GM23338 (cell line): ENCODE measurements at places on chromosomes 3 and 15. TPM values are rescaled to one million over a fixed set of nuclear protein-coding genes. Genes with fewer than 3 reads are reported as not detected.
A peak's percentile ranks its signal among the peaks of the same experiment; 100 is the strongest.

- H3K4me3 ChIP-seq: no peak overlapping the region
- peak; percentile 89 for DNase-seq
- H3K4me1 ChIP-seq: peaks cover 8% of the 10 kb centered on the region; the same call in 1 of the 2 replicates
- H3K36me3 ChIP-seq: no peaks in the 10 kb centered on the region
These were observed 7.0 kb upstream of the CD276 start for GRCh38 chr15:73677146-73677607.

DNA sequence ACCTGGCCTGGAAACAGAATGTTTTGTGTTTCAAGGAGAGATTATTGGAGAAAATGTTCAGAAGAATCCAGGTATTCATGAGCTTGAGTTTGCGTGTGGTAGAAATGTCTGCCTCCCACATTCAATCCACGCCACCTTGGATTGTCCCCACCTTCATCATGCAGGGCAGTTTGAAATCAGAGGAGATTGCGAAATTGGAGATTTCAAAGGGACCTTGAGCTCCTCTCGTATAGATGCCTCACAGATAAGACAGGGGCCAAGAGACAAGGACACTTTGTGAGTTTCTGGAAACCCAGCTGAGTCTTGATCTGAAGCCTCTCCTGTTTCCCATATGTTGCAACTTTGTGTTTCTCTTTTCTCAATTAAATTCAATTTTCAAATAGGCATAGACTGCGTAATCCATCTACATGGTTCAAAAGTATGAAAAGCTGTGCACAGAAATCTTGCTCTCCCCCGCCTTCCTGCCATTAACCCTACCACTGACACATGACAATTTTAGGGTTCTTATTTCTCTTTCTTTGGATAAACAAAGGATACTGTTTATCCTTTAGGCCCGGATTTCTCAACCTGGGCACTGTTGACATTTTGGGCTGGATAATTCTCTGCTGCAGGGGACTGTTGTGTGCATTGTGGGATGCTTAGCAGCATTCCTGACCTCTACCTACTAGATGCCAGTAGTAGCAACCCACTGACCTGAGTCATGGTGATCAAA, 53.8 kb downstream of the CMTM8 start:
- H3K4me3 ChIP-seq: no peak overlapping the region
- H3K4me1 ChIP-seq: no peaks in the 10 kb centered on the region; the same call in 1 of the 2 replicates
- H3K27ac ChIP-seq: no peak overlapping the region
- H3K27me3 ChIP-seq: no peaks in the 10 kb centered on the region

GRCh38 chr15:73832657-73833056, 40.7 kb upstream of the TBC1D21 start:
- H3K4me3 ChIP-seq: no peak overlapping the region
- no peak overlapping the region for H3K27ac ChIP-seq
- peak; percentile 18 for DNase-seq
- no peaks in the 10 kb centered on the region for H3K36me3 ChIP-seq
- no peaks in the 10 kb centered on the region for H3K4me1 ChIP-seq
- no peaks in the 10 kb centered on the region for H3K27me3 ChIP-seq

GRCh38 chr3:73508330-73508954, 116.3 kb downstream of the PDZRN3 start:
- H3K36me3 ChIP-seq: no peaks in the 10 kb centered on the region
- no peak overlapping the region for H3K27ac ChIP-seq
- H3K27me3 ChIP-seq: peaks cover 29% of the 10 kb centered on the region
- peak; percentile 92 for DNase-seq

Gene P2RY13
- total RNA-seq: not detected in 2 replicates

Gene GXYLT2
- total RNA-seq: 5.1 and 5.8 TPM in 2 replicates

DNA sequence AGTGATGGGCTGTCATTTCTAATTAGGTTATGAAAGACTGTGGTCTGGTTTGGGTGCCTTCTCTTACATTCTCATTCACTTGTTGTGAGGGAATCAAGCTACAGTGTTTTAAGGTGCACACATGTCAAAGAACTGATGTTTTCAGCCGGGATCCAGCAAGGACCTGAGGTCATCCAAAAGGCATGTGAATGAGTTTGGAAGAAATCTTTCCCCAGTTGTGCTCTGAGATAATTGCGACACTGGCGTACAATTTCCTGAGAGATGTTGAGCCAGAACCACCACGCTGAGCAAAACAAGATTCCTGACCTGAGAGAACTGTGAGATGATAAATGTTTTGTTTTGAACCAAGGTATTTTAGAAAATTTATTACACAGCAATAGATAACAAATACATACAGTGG, 295.3 kb upstream of the SLITRK3 start:
- DNase-seq: no peak
- no peaks in the 10 kb centered on the region for H3K27me3 ChIP-seq
- H3K4me3 ChIP-seq: no peak overlapping the region
